ENCODE measurements at places on chromosomes 12 and 14.

- peak; percentile 15 for DNase-seq
Measured at GRCh38 chr14:57987596-57988300, 121.9 kb upstream of the SLC35F4 start.

DNA sequence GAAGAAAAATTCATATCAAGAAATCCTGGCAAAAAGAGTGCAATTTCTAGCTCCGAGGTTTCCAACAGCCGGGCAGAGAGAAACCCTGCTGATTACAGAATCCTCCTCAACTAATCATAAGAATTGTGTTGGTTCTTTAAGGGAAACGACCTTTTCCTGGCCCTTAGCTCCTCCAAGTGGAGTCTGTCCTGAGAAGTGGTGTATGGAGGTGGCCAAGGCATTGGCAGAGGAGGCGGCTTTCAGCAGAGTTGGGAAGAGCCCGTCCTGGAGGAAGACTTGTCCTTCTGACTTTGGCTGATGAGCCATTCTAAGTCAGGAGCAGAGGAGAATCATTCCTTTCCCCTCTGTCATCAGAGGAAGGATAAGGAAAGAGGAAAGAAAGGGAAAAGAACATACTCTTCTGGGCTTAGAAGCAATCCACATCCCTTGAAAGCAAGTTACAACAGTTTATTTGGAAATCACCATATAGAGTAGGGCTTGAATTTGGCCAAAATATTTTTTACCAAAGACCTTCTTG lies 46.5 kb upstream of the PTCSC3 start:
- no peak for DNase-seq

- no peak for DNase-seq
Measured at GRCh38 chr12:85923767-85924331, 49.8 kb downstream of the NTS start.

DNA sequence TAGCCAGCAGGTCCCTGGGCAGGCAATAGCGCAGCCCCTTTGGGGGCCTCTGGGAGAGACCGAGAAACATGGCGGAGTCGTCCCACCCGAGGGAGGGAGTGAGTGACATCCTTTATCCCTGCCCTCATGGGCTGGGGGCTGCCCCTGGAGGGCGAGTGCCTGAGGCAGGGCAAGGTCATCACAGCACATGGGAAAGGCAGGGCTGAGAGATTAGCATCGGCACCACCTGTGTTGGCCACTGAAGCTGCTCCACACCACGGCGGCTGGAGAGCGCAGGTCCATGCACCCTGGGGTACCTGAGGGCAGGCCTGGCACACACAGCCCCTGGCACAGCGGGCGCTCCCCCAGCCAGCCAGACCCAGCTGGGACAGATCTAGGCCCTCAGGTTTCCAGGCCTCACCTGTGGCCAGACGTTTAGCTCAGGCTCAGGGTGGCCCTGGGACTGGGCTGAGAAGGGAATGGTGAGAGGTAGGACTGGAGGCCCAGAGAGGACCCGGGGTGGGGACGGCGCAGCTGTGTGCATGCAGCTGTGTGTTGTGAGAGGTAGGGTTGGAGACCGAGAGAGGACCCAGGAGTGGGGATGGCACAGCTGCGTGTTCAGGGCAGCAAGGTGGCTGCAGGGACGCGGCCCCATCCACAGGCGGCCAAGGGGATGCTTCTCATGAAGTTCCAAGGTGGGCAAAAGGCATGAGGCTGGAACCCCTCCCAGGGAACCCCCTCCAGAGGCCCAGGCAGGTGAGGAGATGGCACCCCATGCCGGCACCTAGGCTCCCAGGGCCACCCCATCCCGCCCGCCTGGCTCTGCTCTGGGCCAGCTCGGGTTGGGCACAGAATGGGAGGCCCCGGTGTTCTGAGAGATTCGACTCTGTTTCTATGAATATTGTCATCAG lies 74.1 kb downstream of the KIF26A start:
- no peak for DNase-seq

- no peak for DNase-seq
Measured at GRCh38 chr12:49792181-49792970, 35.8 kb downstream of the NCKAP5L start.

DNA sequence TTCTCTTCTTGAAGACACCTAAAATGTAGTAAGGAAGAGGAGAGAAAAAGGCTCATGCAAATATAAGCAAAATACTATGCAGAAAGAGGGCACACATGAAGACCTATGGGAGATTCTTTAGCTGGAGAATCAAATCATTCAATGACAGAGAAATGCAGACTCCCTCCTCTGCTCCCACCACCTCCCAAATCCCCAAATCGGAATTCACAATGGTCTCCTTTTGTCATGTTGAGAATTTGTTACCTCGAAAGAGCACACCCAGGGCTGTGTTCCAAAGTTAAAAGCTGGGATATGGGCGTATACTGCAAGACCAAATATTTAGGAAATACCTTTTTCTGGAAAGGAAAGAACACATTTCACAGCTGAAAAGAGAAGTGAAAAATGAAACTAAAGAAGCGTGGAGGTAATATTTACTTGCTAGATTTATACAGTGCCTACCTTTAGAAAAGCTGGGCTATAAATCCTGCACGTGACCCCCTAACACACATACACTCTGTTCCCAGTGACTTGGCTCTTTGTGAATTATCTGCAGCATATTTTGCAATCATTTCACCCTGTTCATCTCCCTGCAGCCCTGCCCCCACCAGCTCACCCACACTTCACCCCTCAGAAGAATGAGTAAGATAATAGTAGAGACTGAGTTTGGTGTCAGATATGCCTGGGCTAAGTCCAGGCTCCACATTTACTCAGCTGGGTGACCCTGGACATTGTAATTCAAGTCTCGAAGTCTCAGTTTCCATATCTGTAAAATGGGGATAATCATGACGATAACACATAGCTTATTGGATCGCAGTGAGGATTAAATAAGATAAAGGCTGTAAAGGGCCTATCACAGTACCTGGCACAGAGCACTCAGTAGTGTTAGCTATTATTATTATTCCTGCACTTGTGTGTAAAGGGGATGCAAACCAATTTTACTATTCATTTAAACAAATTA lies 2.9 kb upstream of the CACNA1C start:
- no peak for DNase-seq
